ENCODE measurements at places on chromosomes 3 and 15.

DNA sequence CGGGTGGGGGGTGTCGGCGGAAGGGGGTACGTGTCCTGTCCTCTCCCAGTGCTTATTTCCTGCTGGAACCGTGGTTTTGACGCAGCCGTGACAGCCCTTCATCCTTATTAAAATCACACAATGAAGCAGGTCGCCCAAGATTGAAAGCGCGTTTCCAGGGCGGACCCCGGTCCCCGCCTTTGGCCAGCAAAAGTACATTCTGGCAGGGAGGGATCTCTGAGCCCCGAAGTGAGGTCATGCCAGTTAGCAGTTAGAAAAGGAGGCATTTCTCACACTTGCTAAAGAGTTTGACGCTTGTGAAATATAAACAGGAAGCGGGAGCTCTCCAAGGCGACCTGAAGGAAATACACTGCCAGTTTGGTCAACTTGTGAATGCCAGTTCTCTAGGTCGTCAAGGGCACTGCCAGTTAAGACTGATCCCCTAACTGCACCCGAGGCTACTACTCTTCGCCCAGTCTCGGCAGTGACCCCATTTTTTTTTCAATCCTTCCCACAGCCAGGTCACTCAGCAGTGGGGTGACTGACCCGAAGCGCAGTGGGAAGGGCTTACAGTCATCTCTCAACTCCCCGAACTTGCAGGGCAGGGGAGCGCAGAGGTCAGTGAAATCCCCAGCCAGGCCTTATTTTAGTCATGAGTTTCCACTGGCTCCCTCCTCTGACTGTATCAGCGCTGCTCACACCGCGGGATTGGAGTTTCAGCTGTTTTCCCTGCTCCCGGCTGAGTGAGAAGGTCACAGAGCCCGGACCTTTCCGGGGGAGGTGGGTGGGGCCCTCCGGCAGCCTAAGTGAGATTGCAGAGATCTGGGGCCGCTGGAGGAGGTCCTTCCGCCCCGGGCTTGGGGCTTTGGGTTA, 2.0 kb upstream of the BHLHE40 start:
- DNase-seq = no peak

GRCh38 chr3:189687475-189687874, 56.3 kb downstream of the TP63 start:
- DNase-seq = no peak

DNA sequence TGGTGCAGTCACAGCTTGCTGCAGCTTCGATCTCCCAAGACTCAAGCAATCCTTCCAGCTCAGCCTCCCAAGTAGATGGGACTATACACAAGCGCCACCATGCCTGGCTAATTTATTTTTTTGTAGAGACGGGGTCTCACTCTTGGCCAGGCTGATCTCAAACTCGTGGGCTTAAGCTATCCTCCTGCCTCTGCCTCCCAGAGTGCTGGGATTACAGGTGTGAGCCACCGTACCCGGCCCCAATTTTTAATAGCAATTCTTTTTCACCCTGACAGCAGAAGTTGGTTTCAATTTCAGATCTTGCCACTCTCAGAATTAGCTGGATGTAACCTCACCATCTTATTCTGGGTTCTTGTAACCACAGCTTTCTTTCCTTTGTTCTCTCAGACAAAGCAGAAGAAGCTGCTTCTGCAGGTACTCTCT, 64.8 kb downstream of the TRIM71 start:
- no peak for DNase-seq

DNA sequence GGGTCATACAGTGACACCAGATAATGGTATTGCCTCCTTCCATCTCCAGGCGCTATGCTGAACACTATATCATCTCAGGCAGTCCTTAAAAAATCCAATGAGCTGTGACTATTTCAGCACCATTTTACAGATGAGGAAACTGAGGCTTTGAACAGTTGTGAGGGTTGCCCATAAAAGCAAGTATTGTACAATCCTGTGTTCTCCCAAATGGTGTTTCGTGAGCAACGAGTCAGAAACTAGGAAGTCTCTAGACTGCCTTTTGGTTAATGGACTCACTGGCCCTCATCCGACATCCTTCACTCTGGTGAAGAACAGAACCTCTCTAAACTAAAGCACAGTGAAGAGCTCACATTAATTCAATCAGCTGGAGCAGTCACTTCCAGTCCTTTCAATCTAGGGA, 61.8 kb downstream of the ATP8B4 start:
- no peak for DNase-seq

DNA sequence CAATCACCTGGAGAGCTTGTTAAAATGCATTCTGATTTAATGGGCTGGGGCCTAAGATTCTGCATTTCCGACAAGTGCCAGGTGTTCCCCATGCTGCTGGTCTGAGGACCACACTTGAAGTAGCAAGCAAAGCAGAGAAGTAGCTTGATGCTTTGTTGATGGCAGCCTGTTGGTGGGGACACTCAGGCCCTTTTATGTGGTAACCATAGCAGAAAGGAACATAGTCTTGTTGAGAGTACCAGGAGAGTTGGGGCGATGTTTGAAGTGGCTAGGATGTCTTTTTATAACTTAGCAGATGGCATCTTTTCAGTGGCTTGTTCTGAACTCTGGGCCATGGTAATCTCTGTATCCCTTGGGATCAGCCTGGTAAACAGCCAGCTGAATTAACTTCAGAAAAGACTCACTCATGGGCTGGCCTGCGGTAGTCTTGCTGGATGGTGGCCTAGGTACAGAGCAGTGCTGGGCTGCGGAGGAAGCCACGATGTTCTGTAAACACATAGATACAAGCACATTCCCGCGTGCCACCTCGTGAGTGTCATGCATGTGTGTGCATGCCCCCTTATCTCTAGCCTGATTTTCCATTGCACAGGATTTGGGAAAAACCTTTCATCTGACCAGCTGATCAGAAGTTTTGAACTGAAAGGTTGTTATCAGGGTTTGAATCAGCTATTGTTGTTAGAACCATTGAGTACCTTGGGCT, 292.4 kb upstream of the LRRFIP2 start:
- peak; percentile 92 for DNase-seq

- DNase-seq = no peak
Observed at GRCh38 chr3:142273501-142273900, 48.1 kb upstream of the GK5 start.

- DNase-seq = no peak
Observed at GRCh38 chr3:37621771-37622170, 239.9 kb upstream of the CTDSPL start.

DNA sequence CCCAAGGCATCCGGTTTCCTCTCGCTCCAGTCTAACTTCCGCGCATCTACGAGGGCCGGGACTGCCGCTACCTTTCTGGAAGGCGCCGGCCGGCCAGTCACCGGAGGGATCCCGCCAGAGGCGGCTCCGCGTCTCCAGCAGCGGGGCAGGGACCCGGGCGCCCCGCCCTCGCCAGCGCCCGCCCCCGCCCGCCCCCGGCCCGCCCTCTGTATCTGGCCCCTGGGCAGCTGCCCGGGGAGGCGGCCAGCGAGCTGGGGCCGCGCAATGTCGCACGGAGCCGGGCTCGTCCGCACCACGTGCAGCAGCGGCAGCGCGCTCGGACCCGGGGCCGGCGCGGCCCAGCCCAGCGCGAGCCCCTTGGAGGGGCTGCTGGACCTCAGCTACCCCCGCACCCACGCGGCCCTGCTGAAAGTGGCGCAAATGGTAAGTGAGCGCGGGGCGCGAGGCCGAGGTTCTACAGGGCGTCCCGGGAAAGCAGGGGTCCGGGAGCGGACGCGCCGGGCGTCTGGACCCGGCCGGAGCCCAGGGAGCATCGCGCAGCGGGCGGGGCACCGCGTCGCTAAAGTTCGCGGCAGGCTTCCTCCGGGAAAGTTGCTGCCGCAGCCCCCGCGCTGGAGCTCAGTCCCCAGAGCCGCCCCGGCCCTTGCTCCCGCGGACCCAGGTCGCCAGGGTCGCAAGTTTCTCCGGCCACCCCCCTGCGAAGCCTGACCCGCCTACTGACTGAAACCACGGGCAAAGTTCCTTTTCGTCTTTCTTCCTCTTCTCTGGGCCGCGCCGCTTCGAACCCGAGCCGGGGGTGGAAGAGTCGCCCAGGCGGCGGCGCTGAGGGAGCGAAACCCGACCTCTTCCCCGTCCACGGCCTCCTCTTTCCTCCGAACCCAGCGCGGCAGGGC, at the start of gene CMTM7:
Gene CMTM7, plus strand, starts transcription at position 211 of the 893 bp plus-strand sequence. Its CDS starts 54 bp downstream, at position 265.
- peak; percentile 8 for DNase-seq

DNA sequence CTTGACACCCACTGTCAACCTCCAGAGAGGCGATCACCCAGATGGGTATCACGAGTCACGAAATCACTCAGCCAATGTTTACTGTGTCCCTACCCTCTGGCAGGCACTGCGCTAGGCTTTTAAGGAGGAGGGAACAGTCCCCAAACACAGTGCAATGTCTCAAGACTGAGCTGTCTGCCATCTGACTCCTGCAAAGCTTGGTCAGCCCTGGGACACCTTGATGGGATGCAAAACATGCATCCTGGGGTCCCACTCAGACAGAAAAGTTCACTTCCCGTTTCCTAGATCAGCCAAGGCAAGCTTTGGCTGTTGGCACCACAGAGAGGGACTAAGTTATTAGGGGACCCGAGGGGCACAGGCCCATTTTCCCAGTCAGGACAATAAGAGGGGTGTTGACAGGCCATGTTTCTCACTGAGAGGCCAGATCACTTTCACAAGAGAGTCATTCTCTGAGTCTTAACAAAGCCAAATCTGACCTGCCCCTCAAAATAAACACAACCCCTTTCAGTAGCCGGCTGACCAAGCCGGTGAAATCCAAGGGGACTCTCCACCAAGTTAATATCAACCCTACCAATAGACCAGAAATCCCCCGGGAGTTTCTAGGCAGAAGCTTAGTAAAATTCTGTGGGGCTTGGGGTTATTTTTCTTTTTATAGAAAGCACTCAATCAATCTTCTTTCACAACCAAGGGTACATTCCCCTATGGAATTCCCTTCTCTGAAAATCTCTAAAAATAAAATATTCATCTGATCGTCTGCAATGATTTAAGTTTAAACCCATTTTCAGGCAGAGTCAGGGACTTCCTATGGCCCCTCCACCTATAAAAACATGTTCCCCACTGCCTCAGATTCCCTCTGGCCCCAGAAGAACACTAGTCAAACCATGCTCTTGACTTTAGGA, 3.5 kb downstream of the RFTN1 start:
- no peak for DNase-seq

DNA sequence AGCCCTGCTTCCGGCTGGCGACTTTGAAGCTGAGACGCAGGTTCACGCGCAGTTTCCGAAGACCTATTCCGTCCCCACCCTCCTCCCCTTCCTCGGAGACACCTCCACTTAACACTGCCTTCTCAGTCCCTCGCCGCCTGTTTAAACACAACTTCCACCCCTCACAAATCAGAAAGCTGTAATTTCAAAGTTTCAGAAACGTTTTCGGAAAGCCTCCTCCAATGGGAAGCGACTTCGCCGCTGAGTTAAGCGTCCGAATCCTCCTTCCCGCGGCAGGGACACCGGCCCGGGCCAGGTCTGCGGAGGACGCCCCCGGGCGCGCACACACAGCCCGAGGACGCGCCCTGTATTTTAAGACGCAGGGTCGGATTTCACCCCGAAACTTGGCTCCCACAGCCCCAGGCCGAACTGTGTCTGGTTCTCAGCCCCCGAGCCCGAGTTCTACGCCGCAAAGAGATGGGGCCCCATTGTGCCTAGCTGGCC, 559 bp upstream of the LRRN1 start:
- DNase-seq = peak; percentile 41

- DNase-seq = no peak
Observed at GRCh38 chr3:181629029-181629428, 82.7 kb upstream of the SOX2 start.

- DNase-seq = no peak
Observed at GRCh38 chr15:42511007-42511391, 15.6 kb downstream of the SNAP23 start.

DNA sequence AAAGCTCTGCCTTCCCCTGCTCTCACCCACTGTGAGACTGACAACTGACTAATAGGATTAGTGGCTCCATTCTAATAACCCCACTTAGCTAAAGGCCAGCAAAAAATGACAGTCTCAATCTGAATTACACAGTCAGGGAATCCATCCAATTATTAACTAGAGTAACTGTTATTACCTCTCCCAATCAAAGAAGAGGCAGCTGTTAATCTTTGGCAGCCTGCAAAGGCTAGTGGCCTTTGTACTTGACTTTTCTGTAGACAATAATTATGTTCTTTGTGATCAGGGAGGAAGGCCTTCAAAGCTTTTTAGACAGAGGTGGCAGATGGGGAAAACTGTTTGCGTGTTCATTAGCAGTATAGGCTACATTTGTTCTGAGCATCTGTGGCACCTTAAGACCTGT, 177.7 kb downstream of the ISL2 start:
- no peak for DNase-seq

- DNase-seq = no peak
Observed at GRCh38 chr3:172604895-172605646, 81.8 kb upstream of the TNFSF10 start.

- DNase-seq = no peak
Observed at GRCh38 chr3:20394243-20394642, 208.2 kb upstream of the SGO1 start.

DNA sequence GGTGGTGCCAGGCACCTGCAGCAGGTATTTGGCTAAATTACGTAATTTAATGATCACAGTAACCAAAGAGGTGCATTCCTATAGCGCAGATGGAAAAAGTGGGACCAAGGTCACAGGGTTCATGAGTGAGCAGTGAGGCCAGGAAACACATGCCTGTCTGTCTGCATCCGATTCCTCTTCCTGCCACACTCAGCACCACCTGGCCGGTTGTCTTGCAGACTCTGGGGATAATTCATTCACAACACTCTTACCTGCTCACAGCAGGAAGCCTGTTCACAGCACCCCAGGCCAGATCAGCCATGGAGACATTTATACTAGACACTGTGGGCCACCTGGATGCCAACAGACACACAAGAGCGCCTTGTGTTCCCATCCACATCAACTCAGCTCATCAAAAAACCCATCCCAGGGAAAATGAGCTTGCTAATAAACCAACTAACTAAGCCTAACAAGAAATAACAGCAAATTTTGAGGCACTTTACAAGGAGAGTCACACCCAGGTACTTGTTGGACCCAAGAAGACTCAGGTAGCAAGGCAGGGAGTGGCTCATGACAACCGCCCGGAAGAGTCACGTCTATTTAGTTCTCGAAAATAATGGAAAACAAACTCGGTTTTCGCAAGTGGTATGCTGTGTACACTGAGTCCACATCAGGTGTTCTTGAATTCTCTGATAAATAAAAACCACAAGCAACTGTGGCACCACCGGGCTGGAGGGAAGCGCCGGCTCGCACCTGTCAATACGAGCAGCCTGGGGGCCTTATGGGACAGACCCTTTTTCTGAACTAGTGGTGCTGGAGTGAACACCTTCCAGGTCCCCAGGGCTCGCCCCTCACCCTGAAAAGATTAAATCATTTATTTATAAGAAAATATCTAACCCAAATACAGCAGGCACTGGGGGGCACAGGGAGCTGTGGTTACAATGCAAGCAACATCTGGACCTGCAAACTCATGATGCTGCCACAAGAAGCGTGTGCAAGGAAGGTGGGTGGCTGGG, 40.5 kb downstream of the FAM174B start:
- DNase-seq = peak; percentile 35
